ENCODE measurements at places on chromosomes 7 and 10. TPM values are rescaled to one million over a fixed set of nuclear protein-coding genes. Genes with fewer than 3 reads are reported as not detected.

Gene ZNF777
- total RNA-seq: 12.3 TPM

Gene DENND2A
- total RNA-seq: 12.4 TPM

Gene NYAP1
- total RNA-seq: 10.5 TPM

Gene EFCAB10
- total RNA-seq: 0.26 TPM

Gene IMPDH1
- total RNA-seq: 37.7 TPM

Gene TAS2R41
- total RNA-seq: not detected

Gene OR2A5
- total RNA-seq: not detected

Gene PAX2
- total RNA-seq: not detected

Gene RBP3
- not detected for total RNA-seq

Gene GIMAP8
- 0.39 TPM for total RNA-seq

Gene MALRD1
- 0.08 TPM for total RNA-seq
